Neural crest cell (in vitro differentiated cells): ENCODE measurements at places on chromosomes 11 and 22.
A peak's percentile ranks its signal among the peaks of the same experiment; 100 is the strongest.

GRCh38 chr11:109140857-109141515, 281.0 kb upstream of the C11orf87 start:
- DNase-seq: no peak
- no peaks in the 10 kb centered on the region for H3K36me3 ChIP-seq
- H3K4me1 ChIP-seq: no peaks in the 10 kb centered on the region
- H3K27me3 ChIP-seq: no peaks in the 10 kb centered on the region
- H3K4me3 ChIP-seq: no peak overlapping the region
- H3K27ac ChIP-seq: no peak overlapping the region

GRCh38 chr11:22244986-22245592, 52.2 kb downstream of the ANO5 start:
- H3K27ac ChIP-seq: no peak overlapping the region
- peak; percentile 7 for DNase-seq
- peaks cover 4% of the 10 kb centered on the region for H3K36me3 ChIP-seq
- H3K27me3 ChIP-seq: no peaks in the 10 kb centered on the region

GRCh38 chr22:30221121-30221992, 25.2 kb downstream of the LIF start:
- H3K27me3 ChIP-seq: peaks cover 3% of the 10 kb centered on the region
- no peak overlapping the region for H3K4me3 ChIP-seq
- no peak for DNase-seq

- no peaks in the 10 kb centered on the region for H3K27me3 ChIP-seq
- peak overlapping the region; percentile 64 for H3K27ac ChIP-seq
- no peaks in the 10 kb centered on the region for H3K4me1 ChIP-seq
Observed at GRCh38 chr11:71499125-71499524, 27.9 kb upstream of the KRTAP5-7 start.

- no peak for DNase-seq
- H3K27me3 ChIP-seq: no peaks in the 10 kb centered on the region
- no peak overlapping the region for H3K4me3 ChIP-seq
- H3K4me1 ChIP-seq: no peaks in the 10 kb centered on the region
- H3K27ac ChIP-seq: no peak overlapping the region
Observed at GRCh38 chr11:41996533-41996932, 537.1 kb upstream of the LRRC4C start.
